ENCODE measurements at places on chromosomes 16 and 17.
A peak's percentile ranks its signal among the peaks of the same experiment; 100 is the strongest.

DNA sequence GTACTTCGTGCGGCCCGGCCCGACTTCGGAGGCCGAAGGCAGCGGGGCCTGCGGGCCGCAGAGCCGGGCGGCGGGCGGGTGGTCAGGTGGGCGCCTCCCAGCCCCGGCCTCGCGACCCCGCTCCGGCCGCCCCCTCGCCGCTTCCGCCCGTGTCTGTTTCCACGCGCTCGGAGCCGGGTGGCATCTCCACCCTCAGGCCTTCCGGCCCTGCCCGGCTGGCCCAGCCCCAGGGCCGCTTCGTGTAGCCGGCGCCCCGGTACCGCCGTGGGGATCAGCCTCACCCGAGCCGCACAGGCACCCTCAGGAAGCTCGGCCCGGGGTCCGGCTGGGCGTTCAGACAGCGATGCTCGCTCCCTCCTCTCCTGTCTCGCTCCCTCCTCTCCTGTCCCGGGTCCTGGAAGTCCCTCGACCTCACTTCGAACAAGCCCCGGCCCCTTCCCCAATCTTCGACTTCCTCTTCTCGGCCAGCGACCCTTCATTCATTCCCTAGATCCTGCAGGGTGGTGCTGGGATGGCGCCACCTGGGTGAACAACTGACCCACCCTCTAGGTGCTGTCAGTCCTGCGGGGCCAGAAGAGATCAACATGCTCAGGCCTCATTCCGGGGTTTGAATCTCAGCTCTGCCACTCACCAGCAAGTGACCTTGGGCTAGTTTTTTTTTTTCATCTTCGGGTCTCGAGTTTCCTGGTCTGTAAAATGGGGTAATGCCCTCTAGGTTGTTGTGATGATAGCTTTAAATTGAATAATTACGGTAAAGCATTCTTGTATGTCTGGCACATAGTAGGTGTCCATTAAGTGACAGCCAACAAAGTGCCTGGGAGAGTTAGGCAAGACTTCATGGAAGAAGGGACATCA is 610 bp downstream of the VPS4A start:
- no peak for DNase-seq

GRCh38 chr17:21239680-21240368 is 13.4 kb downstream of the NATD1 start:
- DNase-seq: no peak

DNA sequence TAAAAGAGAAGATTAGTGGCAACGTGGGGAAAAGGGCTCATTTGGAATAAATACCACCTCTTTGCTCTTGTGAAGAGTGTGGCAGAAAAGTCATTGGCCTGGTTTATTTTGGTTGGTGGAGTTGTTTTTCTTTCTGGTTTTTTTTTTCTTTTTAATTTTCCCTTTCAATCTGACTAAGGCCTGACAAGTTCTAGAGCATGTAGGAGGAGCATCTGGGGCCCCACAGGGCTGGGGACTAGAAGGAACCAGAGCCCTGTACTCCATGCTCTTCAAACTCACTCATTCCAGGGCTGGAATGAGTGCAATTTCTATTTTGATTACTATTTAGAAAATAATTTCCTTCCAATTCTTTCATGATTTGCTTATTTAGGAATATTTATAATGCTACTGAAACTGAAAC is 13.3 kb downstream of the IRX5 start:
- DNase-seq: no peak

- DNase-seq: no peak
Measured at GRCh38 chr17:38867968-38868816, 1.7 kb upstream of the LASP1 start.

- no peak for DNase-seq
Measured at GRCh38 chr17:2087597-2088211, 32.8 kb downstream of the HIC1 start.

- DNase-seq: no peak
Measured at GRCh38 chr16:19882646-19883045, 2.0 kb downstream of the GPRC5B start.

DNA sequence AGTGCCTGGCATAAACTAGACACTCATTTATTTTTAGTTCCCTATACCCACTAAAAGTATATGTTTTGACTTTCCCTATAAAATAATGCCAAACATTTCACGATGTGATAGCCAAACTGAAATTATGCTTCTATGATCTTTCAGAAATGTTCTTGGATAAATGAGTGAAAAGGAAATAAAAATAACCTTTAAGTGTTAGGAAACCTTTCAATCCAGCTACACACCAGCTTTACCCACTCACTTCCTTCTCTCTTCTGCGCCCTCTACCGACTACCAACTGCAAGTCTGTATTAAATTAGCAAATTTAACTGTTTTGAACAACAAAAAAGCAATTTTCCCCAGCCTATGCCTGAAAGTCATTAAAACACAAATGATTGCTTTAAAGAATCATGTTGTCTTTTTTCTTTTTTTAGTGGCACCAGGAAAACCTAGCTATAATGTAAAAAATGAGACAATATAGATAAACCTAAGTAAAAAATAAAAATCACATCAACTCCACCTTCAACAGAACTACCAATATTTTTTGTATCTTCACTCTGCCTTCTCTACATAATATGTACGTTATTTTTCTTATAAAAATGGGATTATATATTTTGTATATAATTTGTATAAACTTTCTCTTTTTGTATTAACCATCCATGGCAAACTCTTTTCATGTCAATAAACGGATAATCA is 13.2 kb upstream of the TMEM100 start:
- DNase-seq: no peak

DNA sequence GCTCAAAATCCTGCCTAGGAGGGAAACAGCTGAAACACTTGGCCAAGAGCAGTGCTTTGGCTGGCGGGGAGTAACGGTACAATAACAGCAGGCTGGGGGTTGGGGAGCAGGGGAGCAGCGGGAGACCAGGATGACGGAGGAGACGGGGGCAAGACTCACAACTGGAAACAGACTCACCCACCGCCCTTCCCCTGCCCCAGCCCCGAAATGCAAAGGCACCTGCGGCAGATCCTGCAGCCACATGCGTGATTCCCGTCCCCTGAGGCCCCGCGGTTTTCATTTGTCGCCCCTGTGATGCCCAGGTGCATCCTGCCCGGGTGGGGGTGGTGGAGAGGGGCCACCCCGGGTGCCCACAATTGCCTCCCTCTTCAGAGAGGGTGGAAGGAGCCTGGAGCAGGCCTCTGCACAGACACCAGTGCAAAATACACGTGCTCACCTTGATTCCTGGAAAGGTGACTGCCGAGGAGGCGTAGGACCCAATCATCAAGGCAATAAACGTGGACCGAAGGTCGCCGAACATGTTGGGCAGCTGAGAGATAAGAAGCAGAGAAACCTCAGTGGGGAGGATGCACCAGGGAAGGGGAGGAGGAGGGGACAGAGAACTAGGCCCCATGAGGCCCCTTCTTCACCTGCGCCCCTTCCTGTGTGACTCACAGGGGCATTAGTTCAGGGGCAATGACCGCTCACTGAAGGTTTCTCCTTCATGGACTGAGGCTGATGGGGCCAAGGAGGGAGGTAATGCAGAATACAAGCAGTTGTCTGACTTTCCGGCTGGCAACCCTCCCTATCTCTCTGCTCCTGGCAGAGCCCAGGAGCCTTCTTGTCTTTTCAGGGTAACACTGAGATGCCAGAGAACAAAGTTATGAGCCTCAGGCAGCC is 30.4 kb upstream of the PITPNA start:
- no peak for DNase-seq

DNA sequence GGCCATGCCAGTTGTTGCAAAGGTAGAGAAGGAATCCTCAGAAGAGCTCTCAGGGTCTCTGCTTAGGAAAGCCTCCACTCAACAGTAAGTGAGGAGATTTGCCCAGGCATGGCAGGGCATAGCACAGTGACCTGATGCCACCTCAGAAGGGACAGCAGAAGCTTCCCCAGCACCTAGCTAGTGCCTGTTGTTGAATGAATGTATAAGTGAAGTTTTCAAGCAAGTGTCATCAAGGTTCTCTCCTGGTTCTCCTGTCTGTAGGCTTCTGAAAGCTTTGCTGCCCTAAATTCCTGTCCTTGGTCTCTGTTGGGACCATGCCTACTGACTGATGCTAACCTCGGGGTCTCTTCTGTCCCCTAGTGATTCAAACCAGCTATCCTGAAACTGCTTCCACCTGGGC is 114.9 kb upstream of the TBX2 start:
- no peak for DNase-seq

DNA sequence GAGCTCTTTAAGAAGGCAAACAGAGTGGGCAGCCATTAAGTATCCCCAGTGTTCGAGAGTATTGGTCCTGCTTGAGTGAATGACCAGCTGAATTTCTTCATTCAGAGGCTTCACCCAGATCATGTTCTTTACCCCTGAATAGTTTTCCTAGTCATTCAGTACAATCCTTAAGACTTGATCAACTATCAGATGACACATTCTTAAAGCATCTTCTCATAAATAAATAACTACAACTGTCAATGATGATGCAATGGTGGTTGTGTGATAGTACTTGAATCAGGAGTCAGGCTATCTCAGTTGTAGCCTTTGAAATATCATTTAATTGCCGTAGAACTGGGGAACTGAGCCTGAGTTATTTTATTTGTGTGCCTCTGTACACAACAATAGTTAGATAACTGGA is 416.8 kb upstream of the CCL2 start:
- no peak for DNase-seq

DNA sequence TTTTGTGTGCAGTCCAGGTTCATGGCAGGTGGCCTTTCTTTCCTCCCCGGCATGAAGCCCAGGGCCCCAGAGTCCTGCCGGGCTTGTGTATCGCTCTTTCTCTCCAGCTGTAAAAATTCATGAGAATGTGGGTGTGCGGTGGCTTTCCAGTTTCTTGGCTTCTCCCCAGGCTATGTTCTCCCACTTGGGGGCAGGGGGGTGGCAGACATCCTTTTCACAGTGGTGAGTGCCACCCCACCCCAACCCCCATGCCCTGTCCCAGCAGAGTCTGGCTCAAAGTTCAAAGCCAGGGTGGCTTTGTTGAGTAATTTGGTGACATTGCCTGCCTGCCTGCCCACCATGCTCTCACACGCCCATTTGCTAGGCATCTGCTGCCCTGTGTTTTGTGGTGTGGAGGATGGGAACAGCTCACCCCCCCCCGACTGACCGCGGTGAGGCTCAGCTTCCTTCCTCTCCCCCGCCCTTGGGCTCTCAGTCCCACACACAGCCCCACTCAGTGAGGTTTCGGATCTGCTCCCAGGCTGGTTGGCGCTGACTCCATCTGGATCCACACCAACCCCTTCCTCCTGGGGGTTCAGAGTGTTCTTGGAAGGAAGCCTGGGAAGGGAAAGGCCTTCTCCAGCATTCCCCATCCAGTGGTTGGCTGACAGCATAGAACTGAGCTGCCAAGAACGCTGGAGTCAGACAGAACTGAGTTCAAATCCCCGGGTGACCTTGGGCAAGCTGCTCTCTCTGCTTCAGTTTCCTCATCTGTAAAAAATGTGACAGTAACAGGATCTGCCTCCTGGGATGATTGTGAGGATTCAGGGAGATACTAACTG is 36.0 kb downstream of the CHD9 start:
- peak; percentile 89 for DNase-seq

- no peak for DNase-seq
Measured at GRCh38 chr17:56792267-56792666, 41.5 kb downstream of the C17orf67 start.

GRCh38 chr17:57720386-57721035 is 24.6 kb downstream of the CCDC182 start:
- DNase-seq: no peak

GRCh38 chr16:874366-875181 is 74.0 kb upstream of the GNG13 start:
- no peak for DNase-seq

Data from non-pigmented ciliary epithelial cell (primary cell).